Hematopoietic multipotent progenitor cell treated with erythropoietin and hydrocortisone succinate and interleukin-3 and kit ligand, for 15 days (in vitro differentiated cells): ENCODE measurements at places on chromosomes 6 and 20.

DNA sequence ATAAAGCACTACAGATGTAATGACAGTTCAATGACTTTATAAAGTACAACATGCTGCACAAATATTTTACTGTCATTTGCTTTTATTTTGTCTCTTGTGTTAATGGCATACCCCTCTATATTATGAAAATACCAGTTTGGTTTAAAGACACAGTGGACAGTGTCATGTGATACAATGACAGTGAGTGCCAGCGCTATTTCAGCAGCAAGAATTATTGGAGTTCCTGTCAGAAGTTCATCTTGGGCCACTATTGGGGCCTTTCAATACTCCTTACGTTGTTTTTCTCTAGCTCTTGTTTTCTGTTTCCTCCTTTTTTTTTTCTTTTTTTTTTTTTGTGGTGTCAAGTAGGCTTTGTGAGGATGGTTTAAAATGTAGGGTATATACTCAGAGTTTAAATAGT, 232.5 kb downstream of the FARS2 start:
- DNase-seq: no peak

DNA sequence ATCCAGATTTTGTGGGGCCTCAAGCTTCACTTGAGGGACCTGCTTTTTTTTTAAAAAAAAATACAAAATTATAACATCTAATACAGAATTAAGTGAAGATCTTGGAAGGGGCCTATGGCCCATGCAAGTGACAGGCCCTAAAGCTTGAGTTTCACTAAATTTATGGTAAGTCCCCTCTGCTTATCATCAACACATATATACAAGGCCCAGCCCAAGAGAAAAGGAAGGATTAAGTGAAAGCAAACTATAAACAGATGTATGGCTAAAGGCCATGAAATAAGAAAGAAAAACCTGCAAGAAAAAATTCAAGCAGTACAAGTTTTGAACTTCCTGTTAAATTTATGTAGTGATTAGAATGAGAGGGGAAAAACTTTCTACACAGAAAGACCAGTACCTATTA, 86.8 kb downstream of the CDC40 start:
- DNase-seq: no peak

GRCh38 chr20:20492521-20493332, 124.8 kb downstream of the INSM1 start:
- no peak for DNase-seq

DNA sequence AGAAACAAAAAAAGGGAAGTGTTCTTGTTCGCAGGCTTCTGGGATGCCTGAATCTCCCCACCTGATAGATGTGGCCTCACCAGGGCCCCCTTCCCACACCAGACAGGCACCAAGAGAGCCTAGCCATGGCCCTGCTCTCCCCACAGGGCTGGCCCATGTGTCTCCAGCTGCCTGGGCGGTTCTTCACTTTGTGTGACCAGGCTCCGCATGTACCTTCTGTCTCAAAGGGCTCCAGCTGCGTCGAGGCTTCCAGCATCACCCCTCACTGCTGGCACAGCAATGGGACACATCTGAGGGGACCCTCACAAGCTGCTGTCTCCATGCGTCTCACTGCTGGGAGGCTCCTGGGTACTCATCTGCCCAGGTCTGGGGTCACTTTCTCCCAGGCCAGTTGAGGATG, 362.9 kb downstream of the ZFAND3 start:
- DNase-seq: no peak

DNA sequence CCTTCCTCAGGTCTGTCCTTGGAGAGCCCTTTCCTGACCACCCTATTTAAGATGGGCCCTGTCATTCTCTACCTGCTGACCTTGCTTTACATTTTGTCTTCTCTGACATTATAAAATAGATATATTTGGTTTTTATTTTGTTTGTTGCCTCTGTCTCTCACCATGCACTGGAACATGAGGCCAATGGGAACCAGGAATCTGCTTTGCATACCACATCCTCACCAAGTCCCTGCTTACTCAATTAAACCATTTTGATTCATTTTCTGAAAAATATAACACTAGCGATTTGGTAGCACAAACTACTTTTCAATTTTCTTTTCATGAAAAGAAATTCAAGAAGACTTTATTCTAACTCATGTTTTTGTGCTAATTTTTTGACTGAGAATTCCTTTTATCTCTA, 32.8 kb upstream of the POPDC3 start:
- no peak for DNase-seq

DNA sequence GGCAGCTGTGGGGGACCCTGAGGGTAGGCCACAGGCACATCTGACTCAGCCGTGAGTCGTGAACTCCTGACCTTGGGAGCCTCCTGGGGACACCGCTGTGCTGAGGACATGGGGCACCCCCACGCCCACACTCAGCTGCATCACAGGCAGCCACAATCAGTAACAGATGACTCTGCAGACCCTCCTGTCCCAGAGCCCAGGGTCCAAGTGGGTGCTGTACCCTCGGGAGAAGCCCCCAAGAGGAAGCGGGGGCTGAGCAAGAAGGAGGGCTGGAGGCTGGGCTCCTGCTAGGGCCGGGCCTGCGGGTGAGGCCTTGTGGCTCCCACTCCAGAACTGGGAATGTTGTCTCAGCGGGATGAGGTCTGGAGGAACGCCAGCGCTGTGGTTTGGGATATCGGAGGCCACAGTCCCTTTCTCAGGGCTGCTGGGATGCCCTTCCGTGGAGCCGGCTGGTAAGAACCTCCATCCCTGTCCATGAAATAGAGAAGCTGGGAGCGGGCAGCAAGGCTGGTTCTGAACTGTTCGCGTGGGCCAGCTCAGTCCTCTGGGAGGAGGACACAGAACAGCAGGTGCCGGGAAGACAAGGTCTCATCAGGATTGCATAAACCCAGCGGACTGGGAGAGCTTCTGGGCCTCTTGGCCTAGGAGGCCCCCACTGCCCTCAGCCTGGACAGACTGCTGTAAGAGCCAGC, 3.1 kb upstream of the LAMA5 start:
- DNase-seq: no peak

- DNase-seq: no peak
Measured at GRCh38 chr6:29945281-29945820, 3.0 kb downstream of the HLA-A start.

- DNase-seq: no peak
Measured at GRCh38 chr20:54382419-54382818, 93.0 kb upstream of the DOK5 start.

DNA sequence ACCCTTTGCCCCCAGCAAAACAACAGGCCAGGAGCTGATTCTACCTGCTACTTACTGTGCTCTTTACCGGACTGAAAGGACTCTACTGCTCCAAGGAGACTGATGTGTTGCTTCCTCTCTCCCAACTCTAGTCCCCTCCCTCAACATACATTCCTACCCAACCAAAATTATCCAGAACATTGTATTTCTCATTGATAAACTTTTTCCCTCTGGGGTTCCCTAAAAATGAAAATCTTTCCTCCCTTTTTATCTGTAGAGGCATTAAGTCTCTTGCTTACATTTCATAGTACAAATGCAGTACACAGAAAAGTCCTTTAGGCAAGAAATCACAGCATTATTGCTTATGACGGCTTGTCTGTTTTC, 940 bp upstream of the HS3ST5 start:
- no peak for DNase-seq
